ENCODE measurements at places on chromosomes 12 and 14.

DNA sequence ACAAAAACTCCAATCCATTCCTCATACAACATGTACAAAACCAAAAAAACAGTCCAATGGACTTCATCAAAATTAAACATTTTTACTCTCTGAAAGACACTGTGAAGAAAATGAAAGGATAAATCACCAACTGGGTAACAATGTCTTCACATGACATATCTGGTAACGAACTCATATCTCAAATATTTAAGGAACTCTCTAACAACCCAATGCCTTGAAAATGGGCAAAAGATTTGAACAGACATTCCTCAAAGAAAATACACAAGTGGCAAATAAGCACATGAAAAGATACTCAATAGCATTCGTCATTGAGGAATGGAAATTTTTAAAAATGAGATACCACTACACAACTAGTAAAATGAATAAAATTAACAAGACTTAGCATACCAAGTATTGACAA lies 198.7 kb upstream of the RASSF8 start:
- DNase-seq = no peak

DNA sequence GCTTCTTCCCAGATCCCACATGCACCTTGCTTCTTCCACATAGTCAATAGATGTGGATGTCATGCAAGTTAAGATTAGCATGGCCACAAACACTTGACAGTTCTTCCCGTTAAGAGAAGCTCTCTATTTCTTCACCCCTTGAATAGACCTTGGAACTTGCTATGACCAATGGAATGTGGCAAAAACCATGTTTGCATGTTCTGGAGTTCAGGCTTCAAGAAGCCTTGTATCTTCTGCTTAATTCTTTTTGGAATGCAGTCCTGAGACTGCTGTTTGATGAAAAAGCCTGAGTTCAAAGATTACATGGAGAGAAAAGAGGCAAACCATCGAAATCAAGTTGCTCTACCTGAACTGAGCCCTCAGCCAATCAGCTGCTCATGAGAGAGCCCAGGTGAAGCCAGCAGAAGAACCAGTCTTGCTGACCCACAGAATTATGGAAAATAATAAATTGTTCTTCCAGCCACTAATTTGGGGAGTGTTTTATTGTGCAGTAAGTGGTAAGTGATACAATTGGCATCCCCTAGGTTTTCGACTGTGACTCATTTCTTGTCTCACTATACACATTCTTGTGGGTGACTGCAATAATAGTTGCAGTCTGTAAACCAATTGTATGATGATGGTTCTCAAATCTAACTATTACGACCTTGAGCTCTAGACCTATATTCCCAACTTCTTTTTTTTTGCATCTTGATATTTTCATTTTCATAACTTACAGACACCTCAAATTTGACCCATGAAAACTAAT lies 12.6 kb downstream of the RASSF9 start:
- DNase-seq = no peak

DNA sequence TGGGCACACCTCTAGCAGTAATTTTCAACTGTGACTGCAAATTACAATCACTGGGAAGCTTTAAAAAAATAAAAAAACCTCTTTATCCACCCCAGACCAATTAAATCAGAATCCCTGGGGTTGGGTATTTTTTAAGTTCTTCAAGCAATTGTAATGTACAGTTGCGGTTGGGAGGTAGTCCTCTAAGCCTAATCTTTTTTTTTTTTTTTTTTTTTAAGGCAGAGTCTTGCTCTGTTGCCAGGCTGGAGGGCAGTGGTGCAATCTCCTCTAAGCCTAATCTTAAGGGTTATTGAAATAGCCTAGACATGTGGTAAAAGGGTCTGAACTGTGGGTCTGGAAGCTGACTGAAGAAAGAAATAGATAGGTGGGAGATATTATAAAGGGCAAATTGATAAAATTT lies 230.5 kb downstream of the AKAP6 start:
- DNase-seq = no peak

DNA sequence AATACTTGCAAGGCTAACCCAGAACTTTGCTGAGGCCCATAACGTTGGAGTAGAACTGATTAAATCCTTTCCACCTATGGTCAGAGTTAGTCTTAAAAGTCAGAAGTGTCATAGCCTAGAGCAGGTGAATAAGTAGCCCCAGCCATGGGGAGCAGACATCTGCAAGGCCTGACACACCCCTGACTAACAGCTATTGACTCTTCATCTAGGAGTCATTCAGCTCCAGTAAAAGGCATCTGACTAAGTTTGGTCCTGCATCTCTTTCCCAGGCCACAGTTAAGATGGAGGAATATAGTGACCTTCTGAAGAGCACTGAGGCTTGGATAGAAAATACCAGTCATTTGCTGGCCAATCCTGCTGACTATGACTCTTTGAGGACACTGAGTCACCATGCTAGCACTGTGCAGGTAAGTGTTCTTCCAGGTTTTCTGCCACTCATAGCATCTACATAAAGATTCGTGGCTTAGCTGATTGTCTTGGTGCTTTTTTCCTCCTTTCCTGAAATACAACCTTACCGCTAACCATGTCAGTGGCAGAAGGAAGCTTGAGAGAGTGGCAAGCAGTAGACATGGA lies 212.9 kb downstream of the ESR2 start:
- DNase-seq = no peak

GRCh38 chr12:44618946-44619345 lies 257.2 kb downstream of the NELL2 start:
- no peak for DNase-seq

GRCh38 chr12:94807951-94808350 lies 157.6 kb upstream of the TMCC3 start:
- no peak for DNase-seq

- DNase-seq = no peak
Measured at GRCh38 chr12:107663277-107663676, 22.3 kb upstream of the PWP1 start.

DNA sequence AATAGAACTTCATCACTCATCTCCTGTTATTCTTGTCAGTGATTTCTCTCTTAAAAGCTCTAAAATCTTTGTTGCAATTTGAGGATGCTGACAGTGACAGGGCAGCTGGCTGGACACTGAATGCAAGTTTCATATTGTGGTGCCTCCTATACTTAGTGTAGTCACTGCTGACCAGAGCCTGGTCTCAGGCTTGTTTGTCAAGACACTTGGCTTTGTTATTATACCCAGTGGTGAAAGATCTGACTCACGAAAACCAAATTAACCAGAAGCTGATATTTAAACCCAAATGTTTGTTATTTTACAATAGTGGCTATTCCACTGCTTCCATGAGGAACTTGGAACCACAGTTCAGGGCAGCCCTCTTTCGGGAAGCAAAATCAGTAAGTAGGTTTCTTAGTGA lies 42.8 kb downstream of the RPGRIP1 start:
- no peak for DNase-seq

DNA sequence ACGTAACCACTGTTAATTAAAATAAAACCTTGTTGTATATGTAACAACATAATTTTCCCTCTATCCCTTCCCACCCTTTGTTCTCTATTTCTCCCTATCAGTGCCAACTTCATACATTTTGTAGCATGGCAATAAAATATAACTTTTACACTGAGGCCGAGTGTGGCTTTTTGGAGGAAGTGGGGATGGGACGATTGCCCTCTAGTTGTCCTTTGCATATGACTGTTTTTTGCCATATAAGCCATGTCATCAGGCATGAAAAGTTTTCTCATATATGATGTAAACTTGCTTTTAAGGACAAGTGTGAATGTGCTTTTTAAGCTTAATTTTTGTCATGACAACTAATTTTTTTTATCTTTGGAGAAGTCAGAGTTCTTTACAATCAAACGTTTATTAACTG lies 6.2 kb upstream of the CCT2 start:
- DNase-seq = no peak

GRCh38 chr12:118853634-118854033 lies 127.7 kb upstream of the SRRM4 start:
- no peak for DNase-seq

DNA sequence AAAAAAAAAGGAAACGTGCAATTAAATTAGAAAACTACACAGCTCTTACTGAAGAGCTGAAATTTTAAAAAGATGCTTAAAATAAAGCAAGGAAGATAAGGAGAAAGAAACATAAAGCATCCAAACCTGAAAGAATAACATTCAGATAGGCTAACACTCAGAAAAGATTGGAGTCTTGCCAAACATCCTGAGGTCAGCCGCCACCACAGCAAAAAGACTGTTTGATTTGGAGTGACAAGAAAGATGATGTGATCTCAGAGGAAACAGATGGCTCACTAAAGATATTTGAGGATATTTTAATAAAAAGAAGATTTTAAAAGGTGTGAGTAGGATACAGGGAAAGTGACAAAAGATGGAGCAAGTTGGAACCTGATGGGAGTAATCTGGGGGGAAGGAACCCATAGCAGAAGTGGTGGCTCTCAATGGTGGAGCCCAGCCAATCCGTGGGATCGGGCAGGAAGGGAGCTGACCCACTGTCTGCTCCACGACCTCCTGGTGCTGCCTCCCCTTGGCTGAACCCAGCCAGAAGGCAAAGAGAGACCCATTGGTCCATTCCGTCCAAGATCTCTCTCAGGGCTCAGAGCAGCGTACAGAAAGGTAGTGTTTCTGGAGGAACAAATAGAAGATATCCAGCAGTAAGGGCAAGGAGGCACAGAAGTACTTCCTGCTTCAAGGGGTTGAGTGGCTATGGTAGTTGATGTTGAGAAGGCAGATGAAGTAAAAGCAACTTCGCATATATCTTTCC lies 469.6 kb downstream of the RGS6 start:
- peak; percentile 73 for DNase-seq

DNA sequence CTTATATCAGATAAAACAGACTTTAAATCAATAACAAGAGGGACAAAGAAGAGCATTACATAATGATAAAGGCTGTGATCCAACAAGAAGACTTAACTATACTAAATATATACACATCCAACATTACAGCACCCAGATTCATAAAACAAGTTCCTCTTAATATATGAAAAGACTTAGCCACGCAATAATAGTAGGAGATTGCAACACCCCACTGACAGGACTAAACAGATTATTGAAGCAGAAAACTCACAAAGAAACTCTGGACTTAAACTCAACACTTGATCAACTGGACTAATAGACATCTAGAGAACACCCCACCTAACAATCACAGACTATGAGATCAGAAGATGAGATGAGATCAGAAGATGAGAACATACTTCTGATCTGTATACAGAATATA lies 5.7 kb upstream of the CLEC14A start:
- DNase-seq = no peak

DNA sequence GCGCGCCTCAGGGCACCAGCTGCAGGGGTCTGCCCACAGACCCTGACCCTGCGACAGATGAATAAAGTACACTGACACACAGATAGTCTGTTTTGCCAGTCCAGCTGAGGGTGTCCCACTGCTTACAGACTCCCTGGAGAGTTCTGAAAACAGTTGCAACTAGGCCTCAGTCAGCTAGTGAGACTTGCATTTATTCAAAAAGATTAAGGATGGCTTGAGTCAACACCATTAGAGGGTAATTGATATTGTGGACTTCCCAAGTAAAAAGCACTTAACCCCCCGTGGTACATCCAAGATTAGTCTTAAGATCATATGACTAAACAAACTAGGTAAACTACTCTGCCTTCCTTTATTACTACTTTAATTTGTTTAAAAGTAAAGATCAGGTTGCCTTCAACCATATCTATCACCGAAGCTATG lies 11.1 kb upstream of the PSEN1 start:
- DNase-seq = no peak

- DNase-seq = no peak
Measured at GRCh38 chr14:88049266-88049665, 44.3 kb downstream of the GPR65 start.

- DNase-seq = no peak
Measured at GRCh38 chr12:15868186-15868585, 14.0 kb upstream of the STRAP start.

DNA sequence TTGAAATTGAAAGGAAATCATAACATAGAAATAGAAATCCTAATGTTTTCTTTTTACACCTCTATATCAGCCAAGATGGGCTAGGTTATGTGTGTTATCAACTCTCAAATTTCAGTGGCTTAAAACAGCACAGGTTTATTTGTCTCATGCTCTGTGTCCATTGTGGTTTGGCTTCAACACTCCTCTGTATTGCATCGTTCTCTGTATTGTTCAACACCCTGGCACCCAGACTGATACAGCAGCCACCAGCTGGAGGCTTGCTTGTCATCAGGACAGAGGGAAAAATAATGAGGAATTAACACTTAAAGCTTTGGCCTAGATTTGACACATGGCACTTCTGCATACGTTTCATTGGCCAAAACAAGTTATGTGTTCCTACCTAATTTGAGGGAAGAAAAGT lies 234.2 kb upstream of the ARHGAP5 start:
- DNase-seq = no peak

DNA sequence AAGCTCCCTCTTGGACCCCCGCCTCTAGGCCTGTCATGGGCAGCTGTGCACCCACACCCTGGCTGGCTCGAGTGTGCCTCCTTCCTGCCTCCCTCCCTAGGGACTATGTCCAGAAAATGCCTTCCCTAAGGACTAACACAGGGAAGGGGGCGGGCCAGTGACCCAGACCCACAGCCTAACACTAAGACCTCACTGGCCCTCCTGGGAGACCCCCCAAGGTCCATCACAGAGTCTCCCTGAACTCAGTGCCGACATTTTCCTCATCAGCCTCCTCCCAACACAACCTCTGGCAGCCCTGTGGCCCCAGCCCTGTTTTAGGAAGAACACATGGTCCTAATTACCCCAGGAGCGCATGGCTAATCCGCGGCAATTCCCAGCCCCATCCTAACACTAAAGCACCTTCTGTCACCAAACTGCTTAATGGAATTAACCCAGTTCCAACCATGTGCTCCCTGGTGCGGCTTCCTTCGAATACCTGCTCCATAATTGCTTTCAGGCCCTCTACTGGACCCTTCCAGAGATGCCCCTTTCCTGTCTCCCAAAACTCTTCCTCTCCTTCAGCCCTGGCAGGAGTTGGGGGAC lies 5.6 kb downstream of the MSI1 start:
- no peak for DNase-seq

DNA sequence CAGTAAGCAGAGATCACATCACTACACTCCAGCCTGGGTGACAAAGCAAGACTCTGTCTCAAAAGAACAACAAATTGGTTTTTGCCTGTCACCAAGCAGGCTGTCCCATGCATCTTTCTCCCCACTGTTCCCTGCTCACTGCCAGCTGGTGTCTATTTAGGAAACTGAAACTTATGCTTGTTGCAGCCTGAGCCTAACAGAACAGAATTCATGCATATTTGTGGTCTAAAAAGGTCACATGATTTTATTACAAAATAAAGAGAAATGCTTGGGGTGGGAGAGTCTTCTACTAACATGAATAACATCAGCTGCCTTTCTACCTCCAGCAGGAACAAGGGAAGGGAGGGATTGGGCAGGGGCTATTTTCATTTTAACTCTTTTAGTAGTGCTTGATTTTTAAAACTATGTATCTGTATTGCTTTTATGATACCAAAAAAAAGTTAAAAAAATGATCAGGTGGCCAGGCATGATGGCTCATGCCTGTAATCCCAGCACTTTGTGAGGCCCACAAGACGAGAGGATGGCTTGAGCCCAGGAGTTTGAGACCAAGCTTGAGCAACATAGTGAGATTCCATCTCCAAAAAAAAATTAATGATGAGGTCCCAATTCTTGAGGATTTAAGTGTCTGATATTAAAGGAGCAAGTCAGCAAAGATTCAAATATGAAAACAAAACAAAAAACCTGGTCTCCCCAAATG lies 923 bp downstream of the STAT2 start:
- DNase-seq = no peak

Data from GDM1 (cell line).